Placental pericyte (primary cell): ENCODE measurements at places on chromosomes 2 and 18. TPM values are rescaled to one million over a fixed set of nuclear protein-coding genes. Genes with fewer than 3 reads are reported as not detected.

The AQP12A gene
- not detected in 2 replicates for total RNA-seq

The TYMS gene
- 5.7 and 35.1 TPM in 2 replicates for total RNA-seq

The TLX2 gene
- not detected in 2 replicates for total RNA-seq

The COLEC11 gene
- 1.0 and 1.1 TPM in 2 replicates for total RNA-seq

The SPATA3 gene
- not detected in 2 replicates for total RNA-seq

The RTP5 gene
- not detected in 2 replicates for total RNA-seq
